ENCODE measurements at places on chromosomes 1 and 21.

- DNase-seq: no peak
Measured at GRCh38 chr1:59061876-59062275, 235.0 kb upstream of the FGGY start.

DNA sequence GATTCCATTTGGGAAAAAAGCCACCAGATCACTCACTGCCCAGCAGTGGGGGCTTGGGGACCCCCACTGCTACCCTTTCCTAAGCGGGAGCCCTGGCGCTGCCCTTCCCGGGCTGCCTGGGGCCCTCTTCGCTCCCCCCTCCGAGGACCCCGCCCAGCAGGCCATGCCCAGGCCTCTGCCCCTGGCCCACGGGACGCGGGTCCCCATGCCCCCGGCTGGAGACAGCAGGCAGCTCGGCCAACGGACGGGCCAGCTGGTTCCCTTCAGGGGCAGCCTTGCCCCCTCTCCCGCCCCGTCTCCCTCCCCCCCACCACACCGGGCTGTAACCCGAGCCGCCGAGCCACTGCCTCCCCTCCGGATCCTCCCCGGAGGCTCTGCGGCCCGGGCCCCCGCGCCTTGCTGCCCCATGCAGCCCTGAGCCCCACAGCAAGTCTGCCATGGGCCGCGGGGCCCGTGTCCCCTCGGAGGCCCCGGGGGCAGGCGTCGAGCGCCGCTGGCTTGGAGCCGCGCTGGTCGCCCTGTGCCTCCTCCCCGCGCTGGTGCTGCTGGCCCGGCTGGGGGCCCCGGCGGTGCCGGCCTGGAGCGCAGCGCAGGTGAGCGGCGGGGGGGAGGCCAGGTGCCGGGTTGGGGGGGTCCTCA is at the start of gene MMP23B:
Gene MMP23B, plus strand, starts transcription at position 392 of the 639 bp plus-strand sequence. Its CDS starts 46 bp downstream, at position 438.
- DNase-seq: no peak

GRCh38 chr1:115041654-115042053 is 12.0 kb downstream of the TSHB start:
- no peak for DNase-seq

DNA sequence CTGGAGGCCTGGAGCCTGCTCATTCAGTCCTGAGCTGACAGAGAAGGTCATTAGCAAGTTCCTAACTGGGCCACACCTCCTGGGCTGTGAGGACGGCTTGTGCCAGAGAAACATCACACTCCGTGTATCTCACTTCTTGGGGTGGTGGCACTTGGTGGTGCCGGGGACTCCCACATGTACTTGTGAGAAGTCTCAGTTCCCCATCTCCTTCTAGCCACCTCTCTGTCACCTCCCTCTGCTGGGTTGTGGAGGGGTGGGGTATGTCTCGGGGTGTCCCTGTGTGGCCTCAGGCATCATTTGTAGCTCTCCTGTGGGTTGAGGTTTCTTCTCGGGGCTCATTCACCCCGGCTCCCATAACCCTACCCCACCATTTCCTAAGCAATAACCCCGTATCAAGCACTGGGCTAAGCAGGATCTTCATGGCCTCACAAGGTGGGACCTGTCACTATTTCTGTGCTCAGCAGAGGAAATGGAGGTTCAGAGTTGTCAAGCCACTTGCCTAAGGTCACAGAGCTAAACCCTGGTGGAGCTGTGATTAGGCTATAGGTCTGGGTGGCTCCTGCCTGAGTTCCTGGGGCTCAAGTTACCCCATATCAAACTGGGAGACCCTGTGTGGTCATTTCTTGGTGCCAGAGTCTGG is 62.5 kb downstream of the UBIAD1 start:
- DNase-seq: no peak

DNA sequence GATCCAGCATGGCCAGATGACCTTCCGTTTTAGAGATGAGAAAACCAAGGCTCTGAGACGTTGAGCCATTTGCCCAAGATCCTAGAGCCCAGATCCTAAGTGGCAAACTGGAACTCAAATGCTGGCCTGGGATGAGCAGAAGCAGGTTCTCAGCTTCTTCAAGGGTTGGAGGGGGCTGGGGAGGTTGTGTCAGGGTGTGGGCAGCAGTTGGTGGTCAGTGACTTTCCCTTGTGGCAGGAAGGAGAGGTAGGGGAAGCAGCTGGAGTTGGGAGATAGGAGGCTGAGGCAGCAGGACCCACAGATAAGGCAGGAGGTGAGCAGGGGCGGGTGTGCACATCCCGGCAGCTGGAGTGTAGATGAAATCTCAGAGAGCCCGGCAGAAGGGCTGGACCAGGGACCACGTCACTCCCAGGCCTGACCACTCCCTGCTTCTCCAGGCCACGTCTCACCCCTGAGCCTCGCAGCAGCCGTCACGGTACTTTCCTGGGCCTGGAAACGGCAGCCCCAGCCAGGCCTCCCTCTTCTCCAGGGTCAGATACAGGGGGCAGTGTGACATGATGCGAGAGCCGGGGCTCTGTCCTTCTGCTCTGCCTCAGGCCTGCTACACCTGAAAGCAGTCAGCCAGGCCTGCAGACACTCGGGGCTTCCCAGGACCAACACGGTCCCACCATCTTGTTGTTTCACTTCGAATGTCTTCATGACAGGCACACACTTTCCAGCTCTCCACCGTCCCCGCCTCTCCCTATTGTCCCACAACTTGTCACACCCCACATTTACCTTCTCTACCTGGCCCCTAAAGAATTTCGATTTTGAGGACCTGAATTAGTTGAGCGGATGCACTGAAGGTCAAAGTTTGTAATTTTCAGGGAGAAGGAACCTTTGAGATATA is 11.5 kb upstream of the LAPTM5 start:
- DNase-seq: no peak

GRCh38 chr1:25738499-25738898 is 61.5 kb upstream of the SELENON start:
- DNase-seq: no peak

DNA sequence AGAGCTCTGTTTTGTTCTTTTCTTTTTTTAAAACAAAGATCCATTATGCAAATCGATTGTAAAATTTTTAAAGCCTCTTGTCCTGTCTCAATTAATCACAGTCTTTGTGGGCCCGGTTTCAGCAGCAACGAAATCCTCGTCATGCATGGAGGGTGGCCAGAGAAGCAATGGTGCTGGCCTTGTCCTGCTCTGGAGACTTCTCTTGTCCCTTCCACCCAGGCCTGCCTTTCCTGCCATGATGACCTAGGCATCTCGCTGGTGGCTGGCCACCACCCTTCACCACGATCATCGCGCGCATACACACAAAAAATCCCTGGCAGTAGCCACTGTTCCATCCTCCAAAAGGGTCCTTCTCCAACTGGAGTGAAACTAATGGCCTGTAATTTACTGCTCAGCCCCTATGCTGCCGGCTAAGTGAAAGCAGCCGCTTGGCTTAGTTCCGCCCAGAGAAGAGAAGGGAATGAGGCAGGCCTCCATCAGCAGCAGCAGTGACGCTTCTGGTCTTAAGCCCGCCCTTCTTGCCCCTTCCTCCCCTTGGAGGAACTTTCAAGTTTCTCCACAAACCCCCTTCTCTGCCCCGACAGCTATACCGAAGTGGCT is 309.5 kb downstream of the NPHP4 start:
- no peak for DNase-seq

DNA sequence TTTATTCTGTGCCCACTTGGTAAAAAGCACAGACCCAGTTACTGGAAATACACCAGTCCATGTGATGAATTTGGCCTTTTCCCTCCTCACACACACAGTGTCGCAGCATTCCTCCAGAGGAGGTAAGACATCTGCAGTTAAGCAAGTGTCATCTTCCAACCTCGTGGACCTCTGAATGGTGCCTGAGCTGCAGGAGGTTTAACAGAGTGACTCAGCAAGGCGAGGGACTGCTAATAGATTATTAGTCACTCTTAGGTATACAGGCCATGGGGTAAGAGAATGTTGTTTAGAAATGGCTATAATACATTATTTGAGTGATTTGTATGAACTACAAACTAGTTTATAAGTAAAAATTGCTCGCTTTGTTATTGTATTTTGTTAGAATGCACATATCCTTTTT is 8.6 kb upstream of the LRRC8B start:
- no peak for DNase-seq

- no peak for DNase-seq
Measured at GRCh38 chr21:43786300-43786806, 3.0 kb upstream of the RRP1 start.

GRCh38 chr1:175419684-175420517 is 227.3 kb upstream of the KIAA0040 start:
- DNase-seq: no peak

- DNase-seq: no peak
Measured at GRCh38 chr1:208332774-208333126, 88.6 kb upstream of the PLXNA2 start.

- no peak for DNase-seq
Measured at GRCh38 chr21:14457762-14458161, 74.8 kb upstream of the HSPA13 start.

GRCh38 chr1:185654199-185654951 is 79.8 kb upstream of the HMCN1 start:
- DNase-seq: no peak

- DNase-seq: no peak
Measured at GRCh38 chr21:25640202-25640942, 1.3 kb downstream of the JAM2 start.

GRCh38 chr1:19757641-19758040 is 42.1 kb downstream of the TMCO4 start:
- no peak for DNase-seq

- DNase-seq: no peak
Measured at GRCh38 chr1:113990961-113991360, 11.7 kb downstream of the OLFML3 start.

GRCh38 chr1:225921734-225922709 is 2.0 kb downstream of the PYCR2 start:
- DNase-seq: no peak

- DNase-seq: no peak
Measured at GRCh38 chr1:234840843-234841242, 230.9 kb upstream of the IRF2BP2 start.

Measured in stimulated activated CD4-positive, alpha-beta T cell treated with anti-CD3 and anti-CD28 coated beads, Interleukin-4, amount 100 ng/mL, for 48 hours (primary cell).